NCI-H1092 (cell line): ENCODE measurements at places on chromosomes 2 and 18.

- no peak for DNase-seq
These were observed 110.9 kb downstream of the RNF144A start for GRCh38 chr2:7027956-7028655.

DNA sequence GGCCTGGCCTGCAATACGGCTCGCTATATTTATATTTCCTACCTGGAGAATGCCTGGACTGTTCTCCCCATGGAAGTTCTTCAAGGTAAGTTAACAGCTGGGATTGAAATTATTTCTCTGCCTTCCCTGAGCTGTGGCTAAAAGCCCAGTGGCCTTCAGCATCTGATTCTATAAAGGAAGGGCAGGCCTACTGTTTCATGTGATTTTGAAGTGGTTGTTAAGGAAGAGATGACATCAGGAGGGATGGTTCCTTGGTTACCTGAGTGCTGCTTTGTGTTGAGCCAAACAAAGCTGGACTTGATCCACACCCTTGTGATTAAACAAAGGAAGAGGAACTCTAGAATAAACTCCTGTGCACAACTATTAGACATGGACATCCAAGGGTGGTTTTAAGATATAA, 61.6 kb downstream of the MFSD6 start:
- peak; percentile 92 for DNase-seq

- DNase-seq, result no peak
These were observed 6.5 kb downstream of the NCAPH start for GRCh38 chr2:96342085-96342484.

GRCh38 chr2:144083211-144083610, 436.7 kb downstream of the ZEB2 start:
- no peak for DNase-seq

- no peak for DNase-seq
These were observed 11.5 kb downstream of the MYL1 start for GRCh38 chr2:210303498-210303897.

DNA sequence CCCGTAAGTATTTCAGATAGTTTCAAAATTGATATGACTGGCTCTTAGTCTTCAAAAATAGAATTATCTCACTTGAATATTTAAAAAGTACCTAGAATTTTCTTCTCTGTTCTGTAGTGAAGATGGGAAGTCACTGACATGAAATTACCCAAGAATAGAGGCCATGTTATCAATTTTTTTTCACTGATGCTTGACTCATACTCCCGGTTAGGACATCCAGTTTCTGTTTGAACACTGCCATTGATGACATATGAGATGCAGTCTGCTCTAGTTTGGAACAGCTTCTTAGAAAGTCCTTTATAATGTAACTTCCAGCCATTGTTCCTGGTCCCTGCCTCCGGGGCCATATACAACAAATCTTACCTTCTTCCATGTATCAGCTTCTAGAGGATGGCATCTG, 26.0 kb downstream of the MAP3K20 start:
- no peak for DNase-seq

GRCh38 chr2:144971786-144972335, 451.9 kb upstream of the ZEB2 start:
- DNase-seq, result no peak

GRCh38 chr2:163692081-163692480, 43.7 kb downstream of the FIGN start:
- DNase-seq, result no peak

DNA sequence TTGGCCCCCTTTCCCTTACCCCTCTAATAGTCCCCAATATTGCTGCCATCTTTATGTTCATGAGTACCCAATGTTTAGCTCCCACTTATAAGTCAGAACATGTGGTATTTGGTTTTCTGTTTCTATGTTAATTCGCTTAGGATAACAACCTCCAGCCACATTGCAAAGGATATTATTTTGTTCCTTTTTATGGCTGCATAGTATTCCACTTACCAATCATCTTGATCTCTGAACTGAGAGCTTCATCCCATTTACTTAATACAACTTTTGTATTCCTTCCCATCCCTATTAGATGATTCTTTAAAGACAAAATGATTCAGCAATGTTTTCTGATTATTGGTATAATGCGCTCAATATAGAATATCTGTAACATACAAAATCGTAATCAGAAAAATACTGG, 36.7 kb downstream of the ARL5A start:
- DNase-seq, result no peak

- no peak for DNase-seq
These were observed 13.2 kb downstream of the GALR1 start for GRCh38 chr18:77262643-77263465.

DNA sequence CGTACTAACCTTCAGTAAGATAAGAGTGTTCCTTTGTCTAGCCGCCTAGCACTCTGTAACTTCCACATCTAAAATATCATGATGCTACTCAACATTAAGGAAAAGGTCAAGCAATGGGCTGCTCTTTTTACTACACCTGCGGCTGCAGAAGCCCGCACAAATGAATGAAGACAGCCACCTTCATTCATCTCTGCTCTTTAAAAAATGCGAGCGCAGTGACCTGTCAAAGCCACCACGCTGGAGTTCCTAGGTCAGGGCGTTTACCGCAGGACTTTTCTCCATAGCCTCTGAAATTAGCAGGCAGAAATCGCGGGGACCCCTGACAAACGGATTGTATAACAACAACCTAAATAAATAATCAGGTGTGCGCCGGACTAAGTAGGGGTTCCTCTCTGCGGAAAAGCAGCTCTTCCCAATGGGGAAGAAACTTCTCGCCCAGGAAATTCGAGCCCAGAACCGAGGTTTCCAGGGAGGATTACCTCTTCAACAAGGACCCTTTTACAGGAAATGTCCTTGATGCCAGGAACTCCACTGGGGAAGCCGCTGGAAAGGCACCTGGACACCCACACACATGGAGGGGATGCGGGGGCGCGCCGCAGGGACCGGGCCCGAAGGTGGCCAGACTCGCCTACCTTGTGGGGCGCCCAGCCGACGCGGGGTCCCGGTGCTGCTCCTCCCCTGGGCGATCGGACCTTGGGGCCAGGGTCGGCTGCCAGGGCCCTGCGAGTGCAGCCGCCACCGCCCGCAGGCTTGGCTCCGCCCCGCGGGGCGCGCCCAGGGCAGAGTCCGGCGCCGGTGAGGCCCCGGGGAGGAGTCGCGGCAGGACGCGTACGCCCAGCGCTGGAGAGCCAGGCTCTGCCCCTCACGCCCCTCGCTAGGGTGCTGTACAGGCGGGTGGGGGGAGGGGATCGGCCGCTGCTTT, at the start of gene CCDC68:
CCDC68 (minus strand) TSS at position 758 of the 922 bp plus-strand sequence. CDS start 16,670 bp downstream, outside the sequence.
- no peak for DNase-seq

- DNase-seq, result no peak
These were observed 145.9 kb downstream of the FMNL2 start for GRCh38 chr2:152480821-152481399.

DNA sequence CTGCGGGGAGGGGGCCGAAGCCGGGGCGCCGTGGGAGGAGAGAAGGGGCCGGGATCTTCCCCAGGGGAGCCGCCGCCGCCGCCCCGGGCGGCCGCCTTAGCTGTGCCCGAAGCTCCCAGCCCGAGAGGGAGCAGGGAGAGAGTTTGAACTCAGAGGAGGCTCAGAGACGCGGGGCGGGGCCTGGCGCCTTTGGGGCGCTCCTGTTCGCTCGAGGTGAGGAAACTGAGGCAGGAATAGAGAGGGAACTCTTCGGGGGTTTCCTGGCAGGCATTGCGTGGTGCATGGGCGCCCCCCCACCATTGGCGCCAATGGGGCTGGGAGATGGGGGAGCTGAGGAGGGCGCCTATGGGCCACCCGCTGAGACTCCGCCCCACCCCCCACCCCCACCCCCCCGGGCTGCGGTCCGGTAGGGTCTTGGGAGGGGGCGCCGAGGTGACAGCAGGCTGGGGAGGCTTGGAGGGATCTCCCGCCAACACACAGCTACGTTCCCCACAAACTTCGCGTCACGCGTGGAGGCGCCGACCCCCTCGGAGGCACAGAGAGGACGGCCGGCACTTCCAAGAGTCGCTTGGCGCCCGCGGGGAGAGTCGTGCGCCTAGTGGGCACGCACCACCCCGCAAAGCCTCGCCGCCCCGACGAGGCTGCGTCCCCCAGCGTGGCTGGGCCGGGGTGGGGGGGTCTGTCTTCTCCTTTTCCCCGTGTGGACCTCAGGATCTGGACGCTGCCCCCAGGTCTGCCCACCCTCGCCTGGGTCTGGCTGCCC, 680 bp downstream of the CTDSP1 start:
- DNase-seq, result no peak

GRCh38 chr18:7772510-7772888, 205.4 kb downstream of the PTPRM start:
- DNase-seq, result no peak

GRCh38 chr2:110152943-110153342, 37.3 kb upstream of the MALL start:
- no peak for DNase-seq

DNA sequence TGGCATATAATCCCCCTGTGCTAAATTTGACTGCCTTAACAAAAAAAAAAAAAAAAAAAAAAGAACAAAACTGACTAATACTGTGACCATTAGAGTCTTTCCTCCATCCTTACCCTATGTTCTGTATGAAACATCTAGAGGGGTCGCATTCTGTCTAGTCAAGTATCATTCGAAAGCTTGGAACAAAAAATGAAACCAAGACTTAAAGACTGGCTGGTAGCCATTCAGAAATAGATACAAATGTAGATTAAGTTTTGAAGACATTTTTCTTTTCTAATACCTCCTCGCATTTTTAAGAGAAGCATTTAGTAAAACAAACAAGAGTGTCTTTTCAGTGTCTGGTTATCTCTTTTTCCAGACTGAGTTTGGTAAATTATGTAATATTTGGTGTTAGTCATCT, 66.7 kb downstream of the SPATS2L start:
- no peak for DNase-seq

DNA sequence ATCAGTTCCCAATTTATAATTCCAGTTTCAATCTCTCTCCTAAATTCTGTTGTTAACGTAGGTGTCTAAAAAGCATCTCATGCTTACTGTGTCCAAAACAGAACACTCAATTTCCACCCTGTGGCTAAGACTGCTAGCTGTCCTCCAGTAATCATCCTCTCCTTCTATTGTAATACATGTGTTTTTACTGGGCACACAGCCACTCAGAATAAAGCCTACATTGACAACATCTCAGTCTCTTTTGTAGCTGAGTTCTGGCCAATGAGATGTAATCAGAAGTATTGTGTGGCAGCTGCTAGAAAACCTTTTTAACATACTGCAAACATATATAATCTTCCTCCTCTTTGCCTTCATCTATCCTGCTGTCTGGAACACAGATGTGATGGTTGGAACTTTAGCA, 29.4 kb upstream of the TSPYL6 start:
- no peak for DNase-seq

DNA sequence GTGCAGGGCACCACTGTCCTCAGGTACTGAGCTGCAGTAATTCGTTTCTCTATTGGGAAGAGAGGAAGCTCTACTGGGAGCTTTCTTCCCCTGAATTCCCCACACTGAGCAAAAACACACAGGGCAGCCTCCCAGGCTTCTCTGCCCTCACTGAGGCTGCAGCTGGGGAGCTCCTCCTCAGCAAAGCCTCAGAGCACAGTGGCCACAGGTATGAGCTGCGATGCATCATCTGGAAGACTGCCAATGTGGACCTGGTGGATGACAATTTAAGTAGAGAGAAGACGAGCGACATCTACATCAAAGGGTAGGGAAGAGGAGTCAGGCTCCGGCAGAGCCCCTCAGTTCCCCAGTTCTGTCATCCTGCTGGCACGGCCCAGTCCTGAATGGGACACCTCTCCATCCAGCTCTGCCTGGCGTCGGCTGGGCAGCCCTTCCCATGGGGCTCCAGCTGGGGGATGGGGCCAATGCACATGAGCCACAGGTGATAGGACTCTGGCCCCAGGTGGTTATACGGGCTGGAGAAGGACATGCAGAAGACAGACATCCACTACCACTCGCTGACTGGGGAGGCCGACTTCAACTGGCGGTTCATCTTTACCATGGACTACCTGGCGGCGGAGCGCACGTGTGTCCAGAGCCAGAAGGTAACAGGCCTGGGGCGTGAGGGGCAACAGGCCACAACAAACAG, 37.6 kb downstream of the LMAN2L start:
- no peak for DNase-seq

GRCh38 chr2:158772306-158773078, 22.6 kb upstream of the DAPL1 start:
- peak; percentile 10 for DNase-seq

GRCh38 chr2:158795195-158795924, at the start of gene DAPL1:
TSS of gene DAPL1 (plus strand) at chr2:158795317. CDS start at chr2:158795373, 56 bp downstream.
- peak; percentile 16 for DNase-seq

GRCh38 chr18:12046046-12046750, 47.4 kb upstream of the ANKRD62 start:
- no peak for DNase-seq

- no peak for DNase-seq
These were observed 284.7 kb downstream of the TRIB2 start for GRCh38 chr2:13001408-13001807.

- no peak for DNase-seq
These were observed 47.8 kb downstream of the SATB2 start for GRCh38 chr2:199409759-199410529.

DNA sequence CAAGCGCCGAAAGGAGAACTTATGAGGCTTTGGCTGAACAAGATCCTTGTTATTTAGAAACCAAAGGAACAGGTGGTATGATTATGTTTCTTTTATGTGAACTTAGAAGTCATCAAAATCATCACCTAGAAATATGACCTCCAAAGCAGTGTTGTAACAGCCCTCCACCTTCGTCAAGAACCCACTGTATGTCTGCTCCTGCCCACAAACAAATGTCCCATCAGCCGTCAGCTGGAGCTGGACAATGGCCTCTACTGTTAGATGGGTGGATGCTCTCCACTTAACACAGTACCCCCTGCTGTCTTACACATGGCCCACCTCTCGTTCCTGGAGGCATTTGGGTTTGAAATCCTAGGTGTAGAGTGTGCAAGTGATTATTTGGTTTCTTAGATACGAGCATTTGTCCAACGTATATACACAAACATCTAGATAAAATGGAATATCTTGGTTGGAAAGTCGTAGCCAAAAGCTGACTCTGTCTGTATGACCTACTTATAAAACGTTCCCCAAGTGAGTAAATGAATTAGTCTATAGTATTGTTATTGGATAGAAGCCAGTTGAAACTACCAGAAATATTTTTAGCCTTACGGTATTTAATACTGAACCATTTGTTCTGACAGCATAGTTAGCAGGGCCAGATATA, 113.0 kb downstream of the CRIM1 start:
- no peak for DNase-seq

DNA sequence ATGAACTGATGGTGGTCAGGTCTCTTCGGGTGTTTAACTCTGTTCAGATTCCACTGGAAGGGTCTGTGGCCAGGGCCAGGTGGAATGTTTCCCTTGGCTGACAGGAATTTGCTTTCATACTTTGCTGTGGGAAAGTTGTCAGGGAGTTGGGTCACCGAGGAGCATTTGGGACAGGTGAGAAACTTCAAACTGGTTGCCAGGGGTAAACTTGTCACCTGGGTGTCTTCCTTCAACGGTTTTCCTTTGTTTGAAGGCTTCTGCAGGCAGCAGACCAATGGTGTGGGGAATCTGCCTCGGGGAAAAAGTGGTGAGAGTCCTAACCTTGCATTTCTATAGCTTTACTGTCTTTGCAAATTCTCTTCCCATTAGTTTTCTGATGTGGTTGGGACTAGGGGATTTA, 92.2 kb downstream of the TGFA start:
- no peak for DNase-seq

GRCh38 chr2:26075173-26075572, 41.3 kb downstream of the RAB10 start:
- no peak for DNase-seq
